Stimulated activated CD4-positive, alpha-beta T cell treated with anti-CD3 and anti-CD28 coated beads, Interleukin-15, amount 100 ng/mL, for 24 hours (primary cell): ENCODE measurements at places on chromosomes 5 and 9.

DNA sequence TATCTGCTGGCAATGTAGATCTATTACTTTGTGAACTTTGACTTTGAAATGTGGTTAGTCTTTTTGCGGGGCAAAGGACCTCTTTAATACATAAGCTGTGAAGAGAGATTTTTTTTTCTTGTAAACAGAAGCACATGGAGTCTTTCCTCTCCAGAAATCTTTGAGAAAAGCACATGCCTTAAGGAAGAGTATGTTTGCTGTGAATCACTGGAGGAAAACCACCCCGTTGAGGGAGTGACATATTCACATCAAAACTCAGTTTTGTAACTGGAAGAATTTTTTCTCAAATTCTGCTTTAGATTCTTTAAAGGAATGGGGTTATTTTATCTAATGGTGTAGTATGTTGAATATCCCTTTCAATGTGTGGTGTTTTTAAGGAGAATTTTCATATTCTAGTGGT lies 3.5 kb downstream of the DMRT3 start:
- no peak for DNase-seq

DNA sequence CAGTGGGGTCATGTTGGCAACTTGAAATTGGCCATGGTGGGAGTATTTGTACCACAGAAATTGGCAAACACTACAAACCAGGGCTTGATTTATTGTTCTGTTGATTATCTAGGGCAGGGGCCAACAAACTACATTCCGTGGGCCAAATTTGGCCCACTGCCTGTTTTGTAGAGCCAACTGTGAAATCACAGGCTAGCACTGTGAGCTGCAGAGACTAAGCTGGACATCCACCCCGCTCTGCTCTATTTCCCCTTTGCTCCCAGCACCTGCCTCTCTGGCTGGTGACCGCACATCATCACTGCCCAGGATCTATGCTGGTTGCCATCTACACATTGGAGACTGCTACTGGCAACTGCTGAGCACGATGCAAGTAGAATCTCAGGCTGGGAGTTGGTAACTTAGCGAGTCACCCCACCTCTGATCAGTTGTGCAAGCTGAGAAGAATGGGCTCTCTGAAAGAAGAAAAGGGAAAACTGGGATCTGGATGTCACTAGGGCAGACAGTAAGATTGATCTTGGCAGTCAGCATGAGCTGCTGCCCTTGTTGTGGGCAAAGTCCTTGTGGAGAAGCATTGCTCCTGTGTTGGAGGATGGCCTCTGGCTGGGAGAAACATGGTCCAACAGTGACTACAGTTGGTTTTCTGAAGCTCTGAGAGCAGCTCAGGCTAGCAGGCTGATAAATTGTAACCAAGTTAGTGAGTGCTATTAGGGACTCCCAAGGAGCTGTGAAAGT lies 144.7 kb upstream of the RAD23B start:
- DNase-seq = no peak

- no peak for DNase-seq
These were observed 100.4 kb downstream of the NFIB start for GRCh38 chr9:14213504-14213903.

GRCh38 chr5:668283-668995 lies 24.7 kb downstream of the TPPP start:
- no peak for DNase-seq

- DNase-seq = no peak
These were observed 324.8 kb downstream of the TMEM38B start for GRCh38 chr9:106019039-106019680.

GRCh38 chr5:107121793-107122519 lies 548.8 kb downstream of the EFNA5 start:
- DNase-seq = no peak

DNA sequence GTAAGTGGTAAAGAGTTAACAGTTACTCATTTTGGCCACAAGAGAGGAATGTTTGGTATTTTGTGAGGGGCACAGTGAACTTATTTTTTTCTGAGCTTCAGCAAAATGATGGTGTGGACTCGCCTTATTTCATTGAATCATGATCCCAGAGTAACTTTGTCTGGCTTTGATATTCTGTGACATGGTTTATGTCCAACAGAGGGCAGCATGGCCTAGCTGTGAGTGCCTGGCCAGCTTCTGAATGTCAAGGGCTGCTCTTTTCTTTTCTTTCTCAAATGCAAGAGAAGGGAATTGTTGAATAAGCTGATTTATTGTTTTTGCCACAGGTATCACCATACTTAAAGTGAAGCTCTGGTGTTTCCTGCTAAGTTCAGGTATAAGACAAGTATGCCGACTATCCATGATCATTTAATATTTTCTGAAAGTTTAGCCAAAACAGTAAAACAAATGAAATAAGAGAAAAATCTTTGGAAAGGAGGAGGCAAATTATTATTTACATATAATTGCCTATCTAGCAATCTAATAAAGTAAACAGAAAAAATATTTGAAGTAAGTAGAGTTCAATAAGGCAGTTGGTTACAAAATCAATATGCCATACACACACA lies 31.7 kb downstream of the MRPL22 start:
- DNase-seq = no peak
